ENCODE measurements at places on chromosomes 3 and 15.

GRCh38 chr3:8579096-8579495, 65.5 kb downstream of the SSUH2 start:
- no peak for DNase-seq

DNA sequence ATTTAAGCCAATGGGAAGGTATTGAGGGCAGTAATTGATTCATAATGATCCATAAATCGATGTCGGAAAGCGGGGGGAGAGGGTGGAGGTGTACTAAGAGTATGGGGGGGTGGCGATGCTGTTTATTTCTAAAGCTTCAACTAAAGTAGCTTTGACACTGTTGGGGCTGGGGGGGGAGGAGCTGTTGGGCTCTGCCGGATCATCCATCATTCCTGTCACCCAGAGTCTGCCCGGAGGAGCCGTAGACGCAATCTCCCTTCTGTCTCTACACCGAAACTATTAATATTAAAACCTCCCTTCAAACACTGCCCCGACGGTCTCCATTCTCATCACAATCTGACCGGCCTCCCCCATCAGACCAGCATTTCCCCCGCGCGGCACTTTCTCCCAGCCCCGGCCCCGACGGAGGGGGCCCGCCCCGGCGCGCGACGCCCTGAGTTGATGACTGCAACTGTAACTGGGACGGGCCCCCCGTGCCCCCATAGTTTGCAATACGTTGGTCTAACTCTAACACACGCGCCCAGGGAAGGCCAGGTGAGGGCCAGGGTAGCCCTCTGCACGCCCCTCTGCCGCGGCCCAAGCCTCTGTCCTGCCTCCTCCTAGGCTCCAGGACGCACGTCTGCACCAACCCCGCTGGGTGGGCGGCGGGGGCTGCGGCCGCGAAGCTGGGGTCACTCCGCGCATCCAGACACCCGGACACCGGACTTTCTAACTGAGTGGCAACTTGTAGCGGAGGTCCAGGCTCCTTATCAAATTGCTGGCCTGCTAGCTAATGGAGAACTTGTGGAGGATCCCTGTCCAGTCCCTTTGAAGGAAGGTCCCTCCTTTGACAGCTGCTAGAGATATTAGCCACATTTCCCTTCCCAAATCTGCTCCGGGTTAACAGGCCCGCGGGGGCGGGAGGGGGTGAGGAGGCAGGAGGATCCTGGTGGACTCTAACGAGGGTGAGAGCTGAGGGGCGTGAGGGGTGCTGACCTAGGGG, 212.0 kb downstream of the MEIS2 start:
- DNase-seq, result no peak

DNA sequence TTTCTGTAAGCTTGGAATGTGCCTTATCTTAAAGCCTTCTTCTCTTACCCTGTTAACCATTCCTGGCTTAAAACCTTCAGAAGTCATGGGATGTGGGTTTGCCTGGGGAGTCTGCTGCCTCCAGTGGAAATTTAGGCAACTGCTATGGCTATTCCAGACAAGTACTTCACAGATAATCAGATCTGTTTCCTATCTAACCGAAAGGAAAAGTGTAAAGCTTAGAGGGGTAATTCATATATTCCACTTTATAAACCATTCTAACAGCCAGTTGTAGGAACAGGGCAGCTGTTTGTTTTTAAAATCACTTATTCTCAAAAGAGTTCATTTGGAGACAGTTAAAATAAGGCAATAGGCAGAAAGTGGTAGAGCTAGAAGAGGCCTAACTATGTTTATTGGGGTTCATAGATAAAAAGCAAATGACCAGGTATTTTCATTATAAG, 219.9 kb downstream of the TCF12 start:
- no peak for DNase-seq

- DNase-seq, result no peak
These were observed 8.2 kb upstream of the OCA2 start for GRCh38 chr15:28107111-28107903.

- DNase-seq, result no peak
These were observed 407.1 kb upstream of the CFAP20DC start for GRCh38 chr3:59456852-59457485.

DNA sequence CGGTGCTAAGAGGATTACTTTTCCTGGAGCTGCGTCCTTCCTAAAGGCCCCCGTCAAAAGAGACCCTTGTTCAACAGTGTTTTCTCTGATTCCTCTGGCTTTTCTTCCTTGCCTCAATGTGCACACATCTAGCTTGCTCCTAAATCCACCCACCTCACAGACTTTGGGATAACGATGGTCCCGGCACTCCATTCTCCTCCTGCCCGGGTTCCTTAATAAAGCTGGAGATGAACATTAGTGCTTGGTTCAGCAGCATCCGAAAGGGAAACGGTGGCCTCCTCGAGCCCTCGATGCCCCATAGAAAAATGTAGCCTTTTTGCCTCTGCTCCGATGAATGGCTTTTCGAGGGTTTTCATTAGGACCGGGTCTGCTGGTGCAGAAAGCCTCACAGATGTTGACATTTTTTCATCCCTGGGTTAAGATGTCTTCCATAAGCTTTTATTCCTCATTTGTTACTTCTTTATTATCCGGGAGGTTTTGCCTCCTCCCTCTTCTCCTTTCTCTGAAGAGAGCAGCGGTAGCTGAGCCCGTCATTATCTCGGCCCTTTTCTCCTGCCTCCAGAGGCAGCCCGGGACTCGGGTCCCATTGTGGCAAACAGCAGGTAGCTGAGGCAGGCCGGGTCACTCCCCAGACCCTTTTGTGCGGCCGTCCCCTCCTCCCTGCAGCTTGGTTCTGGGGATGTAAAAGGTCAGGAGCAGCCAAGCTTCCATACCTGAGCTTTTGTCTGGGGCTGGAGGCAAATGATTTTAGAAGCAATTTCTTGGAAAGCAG, 64.6 kb downstream of the CPN2 start:
- DNase-seq, result no peak

DNA sequence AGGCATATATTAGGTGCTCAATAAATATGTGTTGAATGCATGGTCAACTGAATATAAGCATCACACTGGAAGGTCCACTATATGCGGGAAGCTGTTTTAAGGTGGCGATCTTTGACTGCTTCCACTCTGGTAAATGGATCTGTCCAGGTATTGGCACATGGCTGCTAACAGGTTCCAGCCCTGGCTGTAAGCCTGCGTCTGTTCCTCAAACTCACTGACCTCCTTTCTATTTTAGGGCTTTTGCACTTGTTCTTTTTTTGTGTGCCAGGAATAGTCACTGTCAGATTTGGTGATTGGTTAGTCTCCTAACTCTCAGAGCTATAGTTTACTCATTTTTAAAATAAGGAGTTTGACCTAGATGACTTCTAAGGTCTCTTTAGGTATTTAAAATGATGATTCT, 46.2 kb downstream of the ADAMTSL3 start:
- no peak for DNase-seq

DNA sequence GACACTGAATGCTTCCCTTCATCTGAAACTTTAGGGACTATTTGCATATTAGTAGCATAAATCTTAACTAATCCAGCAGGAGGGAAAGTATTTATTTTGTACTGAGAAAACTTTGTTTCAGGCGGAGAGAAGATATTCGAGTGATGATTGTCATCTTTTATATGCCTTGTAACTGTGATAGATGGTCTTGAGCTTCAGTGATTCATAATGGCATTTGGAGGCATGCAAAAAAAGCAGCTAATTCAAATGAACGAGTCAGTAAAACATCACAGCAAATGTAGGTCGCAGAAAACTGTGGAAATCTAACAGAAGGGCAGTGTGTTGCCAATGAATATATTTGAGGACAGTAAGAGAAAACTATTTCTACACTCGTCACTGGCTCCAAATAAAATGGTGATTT, 643.7 kb upstream of the NAALADL2 start:
- no peak for DNase-seq

DNA sequence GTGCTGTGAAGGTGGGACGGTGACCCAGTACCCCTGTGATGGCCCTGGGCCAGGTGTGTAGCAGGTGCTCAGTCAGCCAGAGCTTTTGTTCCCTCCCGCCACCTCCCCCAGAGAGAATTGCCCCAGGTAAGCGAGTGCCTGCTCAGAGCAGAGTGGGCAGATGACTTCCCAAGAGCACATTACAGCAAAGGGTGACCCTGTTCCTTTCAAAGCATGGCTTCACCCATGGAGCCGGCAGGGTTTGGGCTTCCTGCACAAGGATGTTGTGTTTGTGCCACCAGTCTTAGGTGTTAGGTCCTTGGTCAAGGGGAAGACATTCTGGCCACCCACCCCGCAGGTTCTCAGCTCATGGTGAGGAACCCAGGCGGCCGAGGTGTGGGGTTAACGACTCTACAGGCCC, 30.7 kb downstream of the SLC6A6 start:
- DNase-seq, result no peak

- no peak for DNase-seq
These were observed 65.6 kb downstream of the GRIP2 start for GRCh38 chr3:14474363-14475081.

DNA sequence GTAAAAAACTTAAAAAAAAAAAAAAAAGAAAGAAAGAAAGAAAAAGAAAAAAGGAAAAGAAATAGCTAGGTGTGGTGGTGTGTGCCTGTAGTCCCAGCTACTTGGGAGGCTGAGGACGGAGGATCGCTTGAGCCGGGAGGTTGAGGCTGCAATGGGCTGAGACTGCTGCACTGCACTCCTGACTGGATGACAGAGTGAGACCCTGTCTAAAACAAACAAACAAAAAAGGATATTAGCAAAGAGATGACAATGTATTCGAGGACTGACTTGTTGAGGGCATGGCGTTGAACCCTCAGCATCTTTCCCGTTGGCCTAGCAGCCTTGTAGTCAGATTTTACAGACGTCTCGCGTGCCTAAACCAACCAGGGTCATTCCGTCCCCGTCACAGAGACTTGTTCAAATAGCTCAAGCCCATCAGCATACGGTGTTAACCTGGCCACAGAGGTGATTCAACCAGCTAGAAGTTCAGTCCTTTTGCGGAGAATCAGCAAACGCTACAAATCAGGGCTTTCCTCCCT, 528 bp upstream of the NIT2 start:
- no peak for DNase-seq

GRCh38 chr3:194257916-194258668, 93.0 kb downstream of the CPN2 start:
- no peak for DNase-seq

GRCh38 chr3:192364316-192364715, 363.0 kb downstream of the FGF12 start:
- DNase-seq, result no peak

- no peak for DNase-seq
These were observed 26.5 kb upstream of the AADACL2 start for GRCh38 chr3:151707216-151707615.

DNA sequence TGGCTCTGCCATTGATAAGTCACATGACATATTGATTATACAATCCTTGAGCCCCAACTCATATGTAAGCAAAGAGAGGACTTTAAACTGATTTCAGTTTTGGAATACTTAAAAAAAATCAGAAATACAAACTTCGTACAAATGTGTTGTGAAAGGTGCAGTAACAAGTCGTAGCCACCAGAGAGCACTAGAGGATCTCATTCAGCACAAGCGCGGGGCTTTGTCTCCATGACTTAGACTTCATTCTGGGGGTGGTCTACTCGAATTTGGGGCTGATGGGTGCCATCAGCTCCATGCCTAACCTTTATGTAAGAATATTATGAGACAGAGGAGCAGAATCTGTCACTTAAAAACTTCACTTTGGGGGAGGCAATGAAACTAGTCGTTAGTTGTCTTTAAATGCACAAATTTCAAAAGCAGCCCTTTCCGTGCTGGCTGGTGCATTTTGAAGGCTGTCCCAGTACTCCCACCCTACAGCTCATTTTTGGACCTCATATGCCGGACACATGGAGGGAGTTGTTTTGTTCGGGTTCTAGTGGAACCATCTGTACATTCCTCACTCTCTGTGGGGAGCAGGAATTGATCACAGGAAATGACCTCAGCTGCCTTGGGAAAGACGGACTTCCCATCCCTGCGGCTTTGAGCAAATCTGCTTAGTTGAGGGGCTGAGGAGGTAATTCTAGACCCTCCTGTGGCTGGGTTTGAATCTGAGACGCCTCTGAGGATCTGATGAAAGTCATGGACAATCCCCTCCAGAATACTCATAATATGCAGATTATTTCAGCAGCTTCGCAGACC, 27.5 kb upstream of the MASP1 start:
- peak; percentile 82 for DNase-seq

DNA sequence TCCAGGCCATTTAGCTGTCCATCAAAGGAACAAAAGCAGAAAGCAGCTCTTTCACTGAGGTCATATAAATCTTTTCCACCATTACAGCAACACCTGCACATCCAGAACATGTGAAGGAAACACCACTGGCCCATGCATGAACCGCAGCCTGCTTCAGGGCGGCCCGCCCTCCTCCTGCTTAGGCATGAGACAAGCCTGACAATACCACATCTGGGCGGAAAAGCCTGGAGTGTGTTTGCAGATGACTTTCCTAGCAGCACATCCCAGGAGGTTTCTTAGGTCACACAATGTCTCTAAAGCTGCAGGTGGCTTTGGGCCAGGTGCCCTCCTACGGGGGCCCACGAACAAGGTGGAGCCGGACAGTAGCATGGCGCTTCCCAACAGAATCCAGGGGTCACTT, 19.6 kb downstream of the CYFIP1 start:
- no peak for DNase-seq

DNA sequence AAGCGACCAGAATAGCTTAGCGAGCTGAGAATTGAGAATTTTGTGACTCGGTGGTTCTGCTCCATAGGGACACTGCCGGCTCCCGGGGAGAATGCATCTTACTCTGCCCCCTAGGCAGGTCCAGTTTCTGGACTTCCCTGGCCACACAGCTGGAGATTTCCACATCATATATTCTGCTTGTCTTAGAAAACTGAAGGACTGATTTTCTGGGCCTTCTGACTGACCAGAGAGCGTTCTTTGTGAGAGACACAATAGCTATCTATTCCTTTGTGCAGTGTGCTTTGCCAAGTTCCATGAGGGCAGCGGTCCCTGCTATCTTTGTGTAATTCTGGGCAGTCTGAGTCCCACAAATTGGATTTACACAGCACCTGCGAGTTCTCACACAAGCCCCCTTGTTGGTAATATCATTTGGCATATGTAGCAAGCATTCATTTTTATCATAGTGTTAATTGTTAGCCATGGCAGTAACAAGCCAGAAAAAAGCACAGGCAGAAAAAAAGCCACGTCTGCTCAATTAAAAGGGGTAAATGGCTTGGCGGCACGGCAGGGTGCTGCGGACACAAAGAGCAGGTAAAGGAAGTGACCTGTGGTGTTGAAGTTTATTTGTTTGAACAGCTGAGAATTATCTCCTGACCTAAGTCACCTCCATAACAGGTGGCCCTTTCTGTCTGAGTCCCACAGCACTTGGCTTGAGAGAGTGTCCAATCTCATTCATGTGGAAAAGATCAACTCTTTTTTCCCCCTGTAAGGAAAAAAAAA, 688.7 kb downstream of the TUSC7 start:
- no peak for DNase-seq

GRCh38 chr3:2356298-2356950, 257.8 kb downstream of the CNTN4 start:
- no peak for DNase-seq

DNA sequence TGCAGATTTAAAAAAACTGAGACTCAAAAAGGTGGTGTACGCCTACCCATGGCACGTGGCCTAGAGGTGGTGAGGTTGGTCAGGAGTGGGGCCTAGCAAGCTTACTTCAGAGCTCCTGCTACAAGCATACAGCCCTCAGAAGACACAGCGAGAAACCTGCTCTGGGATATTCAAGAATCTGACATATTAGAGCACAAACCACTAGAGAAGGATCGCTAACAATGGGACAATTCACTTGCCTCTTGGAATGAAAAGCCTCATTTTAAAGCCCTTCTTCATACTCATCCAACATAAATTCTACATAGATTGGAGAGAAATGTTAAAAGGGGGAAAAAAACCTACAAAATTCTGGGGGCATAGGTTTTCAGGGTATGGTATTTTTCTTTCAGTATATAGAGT, 118.0 kb upstream of the ARHGEF3 start:
- no peak for DNase-seq

GRCh38 chr3:142374687-142375086, 73.2 kb downstream of the XRN1 start:
- DNase-seq, result no peak

All from HS-5 (cell line).